SJSA1 (cell line): ENCODE measurements at places on chromosomes 11 and 22. TPM values are rescaled to one million over a fixed set of nuclear protein-coding genes. Genes with fewer than 3 reads are reported as not detected.
A peak's percentile ranks its signal among the peaks of the same experiment; 100 is the strongest.

GRCh38 chr22:35053060-35053835 is 12.7 kb upstream of the ISX start:
- H3K4me1 ChIP-seq: no peaks in the 10 kb centered on the region; the same call in 1 of the 2 replicates
- H3K27me3 ChIP-seq: no peaks in the 10 kb centered on the region
- DNase-seq: no peak
- no peak overlapping the region for H3K27ac ChIP-seq
- no peaks in the 10 kb centered on the region for H3K36me3 ChIP-seq

DNA sequence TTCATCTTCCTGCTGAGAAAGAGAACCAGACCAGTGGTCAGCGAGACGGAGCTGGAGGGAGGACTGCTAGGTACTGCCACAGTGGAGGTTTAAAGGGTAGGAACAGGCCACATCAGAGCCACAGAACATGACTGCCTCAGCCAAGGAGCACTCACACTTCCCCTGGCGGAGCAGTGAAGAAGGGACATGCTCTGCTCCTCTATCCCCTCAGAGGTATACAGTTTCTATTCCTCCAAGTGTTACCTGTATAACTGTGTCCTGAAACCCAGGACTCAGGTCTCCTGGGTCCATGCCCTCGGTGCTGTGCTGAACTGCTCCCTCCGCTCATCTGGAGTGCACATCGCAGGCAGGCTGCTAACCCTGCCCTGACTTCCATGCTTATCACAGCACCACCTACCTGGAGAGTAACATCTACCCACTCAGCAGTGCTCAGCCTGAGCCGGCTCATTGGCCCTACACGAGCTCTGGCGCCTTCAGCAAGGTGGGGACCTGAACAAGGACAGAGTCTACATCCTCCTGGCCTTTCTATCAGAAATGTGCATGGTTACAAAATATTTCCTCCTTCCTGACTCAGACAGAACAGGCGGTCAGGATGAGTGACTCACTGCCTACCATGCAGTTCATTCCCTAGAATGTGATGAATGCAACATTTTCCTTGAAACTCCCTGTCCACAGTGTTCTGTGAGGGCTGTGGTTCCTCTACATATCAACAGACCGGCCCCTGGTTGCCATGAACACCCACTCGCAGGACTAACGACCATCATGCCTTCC is 52.9 kb downstream of the C11orf58 start:
- no peaks in the 10 kb centered on the region for H3K36me3 ChIP-seq
- no peaks in the 10 kb centered on the region for H3K27me3 ChIP-seq
- peak overlapping the region; percentile 90 for H3K27ac ChIP-seq
- peak; percentile 90 for DNase-seq

- no peak overlapping the region for H3K4me3 ChIP-seq
- H3K4me1 ChIP-seq: no peaks in the 10 kb centered on the region
- DNase-seq: no peak
- H3K27ac ChIP-seq: no peak overlapping the region
- H3K27me3 ChIP-seq: no peaks in the 10 kb centered on the region
Measured at GRCh38 chr11:120121914-120122473, 15.9 kb downstream of the TRIM29 start.

GRCh38 chr22:42041784-42042183 is 28.8 kb downstream of the NAGA start:
- no peaks in the 10 kb centered on the region for H3K4me1 ChIP-seq
- H3K4me3 ChIP-seq: no peak overlapping the region
- H3K27me3 ChIP-seq: 0 out of 2 replicates have a peak, but pooled peaks cover 4% of the 10 kb centered on the region
- no peak for DNase-seq

DNA sequence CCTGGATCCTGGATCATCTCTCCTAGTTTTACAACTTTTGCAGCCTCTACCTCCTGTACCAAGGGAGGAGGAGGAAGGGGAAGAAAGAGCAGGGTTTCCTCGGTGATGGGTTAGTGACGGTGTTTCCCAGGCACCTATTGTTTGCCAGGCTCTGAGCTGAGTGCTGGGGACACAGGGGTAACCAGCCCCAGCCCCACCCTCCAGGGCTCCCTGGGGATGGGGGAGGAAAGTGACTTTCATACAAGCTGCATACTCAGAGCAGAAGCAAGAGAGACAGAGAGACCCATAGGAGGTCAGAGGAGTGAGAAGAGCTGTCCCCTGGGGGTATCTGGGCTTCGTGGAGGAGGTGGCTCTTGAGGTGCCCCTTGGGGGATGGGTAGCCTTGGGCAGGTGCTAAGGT is 89.4 kb upstream of the THY1 start:
- H3K27ac ChIP-seq: no peak overlapping the region
- H3K36me3 ChIP-seq: no peaks in the 10 kb centered on the region
- H3K4me1 ChIP-seq: no peaks in the 10 kb centered on the region

MAP6 gene
- 0.13 TPM in 1 of 2 replicates, not detected in the other for total RNA-seq

MRGPRX4 gene
- total RNA-seq: not detected in 2 replicates

C1QTNF5 gene
- total RNA-seq: 0.11 TPM in 1 of 2 replicates, not detected in the other
